ENCODE measurements at places on chromosomes 12 and 14. TPM values are rescaled to one million over a fixed set of nuclear protein-coding genes. Genes with fewer than 3 reads are reported as not detected.
A peak's percentile ranks its signal among the peaks of the same experiment; 100 is the strongest.

- DNase-seq, result no peak
Observed at GRCh38 chr12:9975614-9976013, 4.4 kb downstream of the CLEC12A start.

DNA sequence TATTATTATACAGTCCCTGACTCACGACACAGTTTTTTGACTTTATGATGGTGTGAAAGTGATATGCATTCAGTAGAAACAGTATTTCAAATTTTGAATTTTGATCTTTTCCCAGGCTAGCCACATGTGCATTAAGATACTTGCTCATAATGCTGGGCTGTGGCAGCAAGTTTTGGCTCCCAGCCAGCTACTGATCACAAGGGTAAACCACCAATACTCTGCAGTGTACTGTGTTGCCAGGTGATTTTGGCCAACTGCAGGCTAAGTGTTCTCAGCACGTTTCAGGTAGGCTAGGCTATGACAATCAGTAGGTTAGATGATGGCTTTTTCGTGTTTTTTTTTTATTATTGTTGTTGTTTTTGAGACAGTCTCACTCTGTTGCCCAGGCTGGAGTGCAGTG lies 69.4 kb upstream of the ACTN1 start:
- DNase-seq, result peak; percentile 70

DNA sequence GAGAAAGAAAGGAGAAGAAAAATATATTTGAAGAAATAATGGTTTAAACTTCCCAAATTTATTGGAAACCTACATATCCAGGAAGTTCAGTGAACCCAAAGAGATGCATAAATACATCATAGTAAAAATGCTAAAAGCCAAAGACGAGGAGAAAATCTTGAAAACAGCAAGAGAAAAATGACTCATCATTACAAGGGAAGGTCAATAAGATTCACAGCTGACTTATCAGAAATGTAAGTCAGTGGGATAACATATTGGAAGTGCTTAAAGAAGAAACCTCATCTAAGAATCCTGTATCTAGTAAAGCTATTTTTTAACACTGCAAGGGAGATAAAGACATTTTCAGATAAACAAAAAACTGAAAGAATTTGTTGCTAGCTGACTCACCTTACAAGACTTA lies 19.9 kb downstream of the RIC8B start:
- no peak for DNase-seq

- DNase-seq, result no peak
Observed at GRCh38 chr14:106694638-106695393, 1168.4 kb downstream of the TMEM121 start.

GRCh38 chr12:107736914-107737313 lies 24.0 kb downstream of the PRDM4 start:
- no peak for DNase-seq

DNA sequence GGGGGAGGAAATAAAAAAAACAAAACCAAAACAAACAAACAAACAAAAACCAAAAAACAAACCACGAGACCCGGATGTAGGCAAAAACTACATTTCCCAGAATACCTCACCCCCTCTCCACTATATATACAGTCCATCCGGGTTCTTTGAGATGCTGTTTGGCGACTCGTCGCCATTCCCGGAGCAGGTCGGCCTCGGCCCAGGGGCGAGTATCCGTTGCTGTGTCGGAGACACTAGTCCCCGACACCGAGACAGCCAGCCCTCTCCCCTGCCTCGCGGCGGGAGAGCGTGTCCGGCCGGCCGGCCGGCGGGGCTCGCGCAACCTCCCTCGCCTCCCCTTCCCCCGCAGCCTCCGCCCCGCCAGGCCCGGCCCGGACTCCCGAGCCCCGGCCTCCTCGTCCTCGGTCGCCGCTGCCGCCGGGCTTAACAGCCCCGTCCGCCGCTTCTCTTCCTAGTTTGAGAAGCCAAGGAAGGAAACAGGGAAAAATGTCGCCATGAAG lies at the start of gene RNF10:
TSS of gene RNF10 (plus strand) at position 154 of the 500 bp plus-strand sequence. CDS start 456 bp downstream, outside the sequence.
- peak; percentile 89 for DNase-seq

DNA sequence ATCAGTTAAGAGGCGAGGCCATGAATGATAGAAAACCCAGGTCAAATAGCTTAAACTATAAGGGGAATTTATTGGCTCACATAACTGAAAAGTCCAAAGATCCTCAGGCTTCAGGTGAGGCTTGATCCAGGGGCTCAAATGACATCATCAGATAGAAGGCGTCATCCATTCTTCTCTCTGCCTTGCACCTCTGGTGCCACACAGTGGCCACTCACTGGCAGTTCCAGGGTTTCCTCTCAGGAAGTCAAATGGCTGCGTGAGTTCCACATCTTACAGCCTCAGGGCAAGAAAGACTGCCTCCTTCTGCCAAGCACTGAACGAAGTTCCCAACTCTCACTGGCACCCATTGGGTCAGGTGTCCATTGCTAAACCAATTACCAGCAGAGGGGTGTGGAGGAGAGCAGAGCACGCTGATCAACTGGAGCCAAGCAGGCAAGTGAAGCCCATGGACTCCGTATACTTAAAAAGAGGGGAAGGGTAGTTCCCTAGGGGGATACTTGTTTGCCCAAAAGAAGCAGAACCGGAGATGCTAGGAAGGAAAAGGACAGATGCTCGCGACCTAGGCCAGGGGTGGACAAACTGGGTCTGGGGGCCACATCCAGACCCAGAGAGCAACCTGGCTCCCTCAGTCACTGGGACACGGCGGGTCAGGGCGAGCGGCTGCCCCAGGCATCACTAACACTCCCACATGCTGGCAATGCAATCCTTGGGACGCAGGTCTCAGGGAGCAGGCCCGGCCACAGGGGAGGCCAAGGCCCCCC lies 69.3 kb downstream of the SERPINA3 start:
- peak; percentile 24 for DNase-seq

DNA sequence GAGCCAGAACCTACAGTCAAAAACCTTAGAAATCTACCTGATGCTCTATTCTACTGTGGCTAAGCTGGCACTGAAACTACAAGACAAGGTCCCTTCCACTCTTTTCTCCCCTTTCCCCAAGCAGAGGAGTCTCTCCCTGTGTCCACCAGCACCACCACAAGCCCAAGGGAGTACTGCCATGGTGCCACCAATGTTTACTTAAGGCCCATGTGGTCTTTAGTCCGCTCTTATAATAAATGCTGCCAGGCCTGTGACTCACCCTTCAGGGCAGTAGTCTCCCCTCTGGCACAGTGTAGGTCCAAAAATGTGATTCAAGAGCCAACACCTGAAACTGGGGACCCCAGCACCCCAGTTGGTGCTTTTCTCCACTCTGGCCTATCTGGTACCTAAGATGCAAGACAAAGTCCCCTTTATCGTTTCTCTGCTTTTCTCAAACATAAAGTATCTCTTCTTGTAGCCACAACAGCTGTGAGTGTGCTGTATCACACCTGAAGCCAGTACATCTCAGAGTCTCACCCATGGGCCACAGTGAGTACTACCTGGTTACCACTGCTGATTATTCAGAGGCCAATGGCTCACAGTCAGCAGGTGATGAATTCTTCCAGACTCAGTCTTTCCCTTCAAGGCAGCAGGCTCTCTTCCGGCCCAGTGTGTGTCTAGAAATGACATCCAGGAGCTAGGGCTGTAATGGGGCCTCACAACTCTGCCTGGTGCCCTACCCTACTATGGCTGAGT lies 29.3 kb downstream of the SLC38A2 start:
- DNase-seq, result no peak

Gene OR6C68
- not detected for polyA plus RNA-seq

All from small intestine (tissue), 16 donors.